ENCODE measurements at places on chromosomes 5 and 9. TPM values are rescaled to one million over a fixed set of nuclear protein-coding genes. Genes with fewer than 3 reads are reported as not detected.
A peak's percentile ranks its signal among the peaks of the same experiment; 100 is the strongest.

ANKRD34B gene
- polyA plus RNA-seq, result not detected

SOWAHA gene
- polyA plus RNA-seq, result not detected

CMYA5 gene
- polyA plus RNA-seq, result 0.39 TPM

FOXD4 gene
- 0.03 TPM for polyA plus RNA-seq

GARIN3 gene
- polyA plus RNA-seq, result not detected

KCNT1 gene
- not detected for polyA plus RNA-seq

ADAMTSL2 gene
- polyA plus RNA-seq, result not detected

FCN2 gene
- polyA plus RNA-seq, result not detected

C9orf152 gene
- not detected for polyA plus RNA-seq

C9 gene
- not detected for polyA plus RNA-seq

DNA sequence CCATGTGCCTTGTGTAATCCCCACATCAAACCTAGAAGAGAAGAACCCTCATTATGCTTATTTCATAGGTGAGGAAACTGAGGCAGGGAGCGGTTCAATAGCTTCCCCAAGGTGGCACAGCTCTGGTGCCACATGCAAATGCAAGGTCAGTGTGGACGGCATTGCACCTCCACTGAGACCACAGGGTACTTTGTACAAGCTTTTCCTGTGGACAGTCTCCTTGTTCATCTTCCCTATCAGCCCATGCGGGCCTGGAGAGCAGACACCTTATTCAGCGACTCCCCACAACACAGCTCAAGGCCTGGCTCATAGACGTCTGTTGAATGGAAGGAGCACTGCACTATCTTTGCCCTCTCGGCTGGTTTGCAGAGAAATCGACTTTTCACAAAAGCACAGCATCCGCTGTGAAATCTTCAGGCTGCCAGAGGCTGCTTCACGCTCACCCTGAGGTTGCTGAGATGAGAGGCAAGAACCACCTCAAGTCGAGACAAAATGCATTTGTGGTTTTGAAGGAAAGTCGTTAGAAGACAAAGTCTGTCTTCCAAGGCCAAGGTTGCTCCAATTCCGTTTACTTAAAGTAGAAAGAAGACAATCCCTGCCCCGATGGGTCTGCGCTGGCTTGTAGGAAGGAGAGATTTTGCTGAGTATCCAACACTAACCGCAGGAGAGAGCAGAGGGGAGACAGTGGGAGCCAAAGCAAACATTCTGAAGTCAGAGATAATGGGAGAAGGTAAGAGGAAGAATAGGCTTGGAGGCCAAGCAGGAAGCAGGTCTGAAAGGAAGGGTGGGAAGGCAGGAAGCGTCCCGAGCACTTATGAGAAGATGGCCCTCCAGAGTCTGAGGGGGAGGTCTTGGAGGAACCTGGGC lies 34.2 kb upstream of the STRBP start:
- no peak for DNase-seq

DNA sequence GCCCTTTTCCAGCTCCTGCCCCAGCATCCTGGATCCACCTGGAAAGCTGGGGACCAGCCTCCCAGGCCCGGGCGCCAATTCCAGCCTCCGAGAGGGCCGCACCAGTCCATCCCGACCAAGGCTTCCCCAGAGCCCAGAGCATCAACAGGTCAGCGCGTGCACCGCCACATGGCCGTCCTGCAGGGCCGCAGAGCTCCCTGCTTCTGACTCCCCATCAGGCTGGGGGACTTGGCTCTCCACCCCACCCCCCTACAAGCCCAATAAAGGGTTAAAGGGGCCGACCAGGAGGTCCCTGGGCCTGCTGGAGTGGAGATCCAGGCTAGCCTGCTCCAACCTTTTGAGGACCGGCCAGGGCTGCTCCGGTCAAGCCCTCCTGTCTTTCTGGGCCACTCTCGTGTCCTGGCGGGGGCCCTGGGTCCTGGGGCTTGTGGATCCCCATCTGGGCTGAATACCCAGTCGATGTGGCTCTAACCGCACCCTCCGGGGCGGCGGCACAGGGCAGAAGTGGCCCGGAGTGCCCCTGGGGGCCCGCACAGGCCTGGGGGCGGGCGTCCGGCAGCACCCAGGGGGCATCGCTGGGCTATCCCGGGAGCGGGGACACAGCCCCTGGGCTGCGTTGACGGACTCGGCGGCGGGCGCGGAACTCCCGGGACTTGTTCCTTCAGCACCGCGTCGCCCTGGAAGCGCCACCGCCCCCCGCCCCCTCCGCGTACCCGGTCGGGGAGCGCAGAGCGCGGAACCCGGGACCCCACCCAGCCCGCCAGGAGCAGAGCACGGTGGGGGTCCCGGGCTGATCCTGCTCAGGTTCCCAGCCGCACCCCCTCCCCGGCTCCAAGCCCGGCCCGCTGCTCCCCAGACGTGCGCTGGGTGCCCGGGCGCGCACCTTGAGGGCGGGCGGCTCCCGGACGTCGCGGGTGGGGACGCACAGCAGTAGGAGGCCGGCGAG lies 590 bp downstream of the ENTPD2 start:
- no peak for DNase-seq

- no peak for DNase-seq
Observed at GRCh38 chr5:14848385-14848784, 23.2 kb downstream of the ANKH start.

- DNase-seq, result no peak
Observed at GRCh38 chr5:62489471-62489870, 76.9 kb downstream of the IPO11 start.

GRCh38 chr5:66242050-66242715 lies 98.1 kb downstream of the SREK1 start:
- no peak for DNase-seq

- no peak for DNase-seq
Observed at GRCh38 chr5:139245637-139246339, 47.6 kb upstream of the SIL1 start.

DNA sequence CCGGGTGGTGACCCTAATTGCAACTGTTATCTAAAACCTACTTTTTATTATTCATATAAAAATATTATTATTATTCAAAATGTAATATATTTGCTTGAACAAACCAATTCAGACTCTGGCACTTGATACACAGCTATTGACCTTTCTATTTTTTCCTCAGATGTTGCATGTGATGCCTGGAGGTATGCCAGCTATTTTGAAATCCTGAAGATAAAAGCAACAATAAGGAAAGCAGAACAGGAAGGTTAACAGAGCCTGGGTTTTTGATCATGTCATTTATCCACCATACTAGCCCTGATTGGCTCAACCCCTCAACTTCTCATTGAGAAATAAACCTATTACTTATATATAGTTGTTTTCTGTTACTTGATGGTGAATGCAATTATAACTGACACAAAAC lies 340.9 kb upstream of the KIF2A start:
- DNase-seq, result no peak

GRCh38 chr5:154758493-154758892 lies 3.3 kb downstream of the LARP1 start:
- peak; percentile 16 for DNase-seq

GRCh38 chr9:127589955-127590370 lies 22.1 kb upstream of the STXBP1 start:
- DNase-seq, result peak; percentile 77

- no peak for DNase-seq
Observed at GRCh38 chr5:152607401-152608160, 202.5 kb upstream of the NMUR2 start.

GRCh38 chr5:116569999-116570398 lies 4.6 kb downstream of the SEMA6A start:
- no peak for DNase-seq

DNA sequence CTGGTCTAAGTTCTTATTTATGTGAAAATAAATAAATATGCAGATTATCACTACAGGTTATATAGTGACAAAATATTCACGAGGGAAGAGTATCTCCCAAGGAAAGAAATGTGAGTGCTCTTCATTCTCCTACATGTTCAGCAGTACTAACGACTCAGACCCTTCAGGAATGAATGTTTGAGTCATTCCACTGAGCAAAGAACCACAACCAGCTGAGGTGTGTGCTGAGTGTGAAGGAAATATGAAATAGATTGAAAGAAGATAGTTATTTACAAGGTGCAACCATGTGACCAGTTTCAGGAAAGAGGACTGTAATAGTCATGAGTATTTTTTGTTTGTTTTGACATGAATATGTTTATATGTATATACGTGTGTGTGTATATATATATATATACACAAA lies 228.7 kb downstream of the TUSC1 start:
- no peak for DNase-seq

- DNase-seq, result no peak
Observed at GRCh38 chr5:135975122-135975521, 20.3 kb upstream of the LECT2 start.

DNA sequence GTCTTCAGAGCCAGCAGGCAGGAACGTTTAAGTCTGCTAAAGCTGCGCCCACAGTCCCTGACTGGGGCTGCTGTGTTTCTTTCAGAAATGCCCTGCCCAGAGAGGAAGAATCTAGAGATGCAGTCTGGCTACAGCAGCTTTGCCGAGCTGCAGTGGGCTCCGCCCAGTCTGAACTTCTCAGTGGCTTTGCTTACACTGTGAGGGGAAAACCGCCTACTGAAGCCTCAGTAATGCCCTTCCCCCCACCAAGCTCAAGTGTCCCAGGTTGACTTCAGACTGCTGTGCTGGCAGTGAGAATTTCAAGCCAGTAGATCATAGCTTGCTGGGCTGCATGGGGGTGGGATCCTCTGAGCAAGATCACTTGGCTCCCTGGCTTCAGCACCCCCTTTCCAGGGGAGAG lies 78.4 kb downstream of the SREK1 start:
- DNase-seq, result no peak

DNA sequence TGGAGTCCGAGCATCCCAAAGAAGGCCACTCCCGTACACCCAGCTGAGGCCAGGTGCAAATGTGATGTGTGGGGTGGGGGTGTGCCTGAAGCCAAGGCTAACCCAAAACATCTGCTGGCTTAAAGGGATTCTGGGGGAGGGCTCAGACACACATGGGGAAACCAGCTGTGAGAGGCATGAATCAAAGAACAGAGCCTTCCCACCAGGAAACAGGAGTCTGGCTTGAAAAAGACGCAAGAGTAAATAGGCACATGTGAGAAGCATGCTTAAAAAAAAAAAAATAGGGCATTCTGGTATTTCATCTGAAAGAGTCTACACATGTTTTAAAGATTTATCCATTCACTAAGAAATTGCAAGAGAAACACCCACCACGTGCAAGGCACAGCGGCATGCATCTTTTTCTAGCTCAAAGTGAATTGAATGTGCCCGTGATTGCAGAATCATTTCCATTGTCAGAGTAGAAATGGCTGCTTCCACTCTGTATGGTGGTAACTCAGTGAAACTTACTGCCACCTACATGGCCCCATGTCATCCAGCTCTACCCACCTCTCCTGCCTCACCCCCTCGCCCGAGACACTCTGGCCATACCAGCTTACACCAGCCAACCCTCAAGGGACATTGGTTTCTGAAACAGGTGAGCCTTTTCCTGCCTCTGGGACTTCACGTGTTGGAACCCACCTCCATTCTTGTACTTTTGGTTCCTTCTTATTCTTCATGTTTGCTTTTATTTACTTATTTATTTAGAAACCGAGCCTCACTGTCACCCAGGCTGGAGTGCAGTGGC lies 71.5 kb downstream of the SEMA5A start:
- no peak for DNase-seq

DNA sequence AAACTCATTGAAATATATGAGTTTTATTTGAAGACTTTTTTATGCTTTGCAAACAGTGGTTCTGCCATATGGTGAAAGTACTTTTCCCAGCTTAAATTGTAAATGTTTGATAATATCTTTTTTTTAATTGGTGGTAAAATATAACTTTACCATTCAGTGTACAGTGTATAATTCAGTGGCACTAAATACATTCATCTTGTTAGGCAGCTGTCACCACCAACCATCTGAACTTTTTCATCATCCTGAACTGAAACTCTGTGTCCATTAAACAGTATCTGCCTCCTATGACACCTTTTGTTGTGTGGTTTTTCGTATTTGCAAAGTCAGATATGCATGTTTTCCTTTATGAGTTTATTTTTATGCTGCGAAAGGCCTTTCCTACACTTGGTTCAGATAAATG lies 45.1 kb downstream of the FBXO38 start:
- DNase-seq, result no peak

GRCh38 chr9:134316449-134317160 lies 9.7 kb upstream of the RXRA start:
- peak; percentile 68 for DNase-seq

- peak; percentile 6 for DNase-seq
Observed at GRCh38 chr5:82952326-82952725, 124.9 kb downstream of the TMEM167A start.

DNA sequence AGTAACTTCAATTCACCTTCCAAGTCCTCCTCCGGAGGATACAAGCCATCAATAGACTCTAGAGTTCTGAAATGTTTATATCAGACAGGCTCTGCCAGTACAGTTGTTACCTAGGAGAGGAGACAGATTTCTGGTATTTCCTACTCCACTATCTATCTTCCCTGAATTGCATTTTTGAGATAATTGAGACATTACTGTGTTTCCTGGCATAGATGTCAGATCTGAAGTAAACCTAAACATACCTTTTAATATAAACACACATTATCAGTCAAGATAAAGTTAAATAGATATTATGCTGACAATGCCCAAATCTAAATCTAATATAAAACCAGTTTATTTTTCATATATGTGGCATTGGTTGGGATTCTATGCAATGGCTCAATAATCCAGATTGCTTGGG lies 8.2 kb upstream of the TYRP1 start:
- peak; percentile 29 for DNase-seq

DNA sequence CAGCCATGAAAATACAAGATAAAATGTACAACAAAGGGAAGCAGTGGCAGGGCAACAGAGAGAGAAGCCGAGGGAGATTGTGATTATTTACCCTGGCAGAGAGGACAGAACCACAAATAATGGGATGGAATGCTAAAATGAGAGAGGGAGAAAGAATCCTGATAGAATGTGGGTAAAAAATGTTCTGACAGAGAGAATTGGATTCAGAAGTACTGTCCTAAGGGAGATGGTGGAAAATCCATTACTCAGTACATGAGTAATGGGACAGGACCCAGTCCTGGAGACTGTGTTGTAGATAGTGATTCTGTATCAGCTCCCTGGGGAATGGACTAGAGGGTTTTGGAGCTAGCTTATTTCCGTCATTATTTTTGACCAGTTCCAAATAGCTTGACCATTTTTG lies 831.5 kb downstream of the MAT2B start:
- peak; percentile 54 for DNase-seq

GRCh38 chr9:83440641-83441040 lies 97.6 kb downstream of the FRMD3 start:
- DNase-seq, result no peak

GRCh38 chr9:137383784-137384756 lies 38.9 kb downstream of the EXD3 start:
- peak; percentile 83 for DNase-seq

- DNase-seq, result no peak
Observed at GRCh38 chr5:12385095-12385494, 480.8 kb upstream of the CTNND2 start.

- peak; percentile 29 for DNase-seq
Observed at GRCh38 chr9:91778031-91778430, 172.0 kb downstream of the ROR2 start.

DNA sequence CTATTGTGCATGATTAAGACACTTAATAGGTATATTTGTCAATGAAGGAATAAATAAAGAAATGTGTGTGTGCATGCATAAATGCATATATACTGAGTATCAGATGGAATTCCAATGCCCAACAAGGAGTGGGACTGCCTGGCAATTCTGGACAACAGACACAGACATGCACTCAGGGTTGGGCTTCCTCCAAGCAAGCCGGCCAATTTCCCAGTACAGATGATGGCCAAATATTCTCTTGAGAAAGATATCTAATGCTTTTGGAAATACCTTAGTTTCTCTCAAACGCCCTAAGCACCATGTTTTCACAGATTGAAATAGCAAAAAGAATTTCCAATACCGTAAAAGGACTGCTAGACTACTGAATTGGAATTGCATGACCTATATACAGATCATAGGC lies 11.1 kb downstream of the FTMT start:
- no peak for DNase-seq

GRCh38 chr9:129834489-129835127 lies 467 bp downstream of the C9orf78 start:
- DNase-seq, result no peak

All from IMR-90 (cell line).